Progenitor cell of endocrine pancreas (in vitro differentiated cells): ENCODE measurements at places on chromosomes 2 and 18.

DNA sequence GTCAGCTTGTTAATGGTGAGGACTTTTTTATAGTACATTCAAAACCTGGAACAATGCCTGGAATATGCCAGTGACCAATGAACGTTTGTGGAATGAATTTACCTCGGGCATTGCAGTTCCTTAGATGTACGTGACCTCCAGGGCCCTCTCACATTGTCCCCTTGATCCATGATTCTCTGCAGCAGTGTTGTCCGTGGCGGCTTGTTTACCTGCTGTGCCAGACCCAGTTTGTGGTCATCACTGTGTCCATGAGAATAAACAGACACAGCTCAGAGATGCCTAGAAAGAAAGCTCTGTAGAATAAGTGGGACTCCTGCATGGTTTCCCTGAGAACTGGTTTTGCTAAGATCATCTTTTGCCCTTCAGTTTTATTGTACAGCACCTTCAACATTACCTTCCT lies 1132.2 kb downstream of the DPP10 start:
- no peak for DNase-seq
- H3K27me3 ChIP-seq: no peaks in the 10 kb centered on the region

GRCh38 chr2:205193836-205194228 lies 488.5 kb upstream of the NRP2 start:
- H3K4me1 ChIP-seq: peaks cover 6% of the 10 kb centered on the region
- no peak for DNase-seq
- no peaks in the 10 kb centered on the region for H3K27me3 ChIP-seq

DNA sequence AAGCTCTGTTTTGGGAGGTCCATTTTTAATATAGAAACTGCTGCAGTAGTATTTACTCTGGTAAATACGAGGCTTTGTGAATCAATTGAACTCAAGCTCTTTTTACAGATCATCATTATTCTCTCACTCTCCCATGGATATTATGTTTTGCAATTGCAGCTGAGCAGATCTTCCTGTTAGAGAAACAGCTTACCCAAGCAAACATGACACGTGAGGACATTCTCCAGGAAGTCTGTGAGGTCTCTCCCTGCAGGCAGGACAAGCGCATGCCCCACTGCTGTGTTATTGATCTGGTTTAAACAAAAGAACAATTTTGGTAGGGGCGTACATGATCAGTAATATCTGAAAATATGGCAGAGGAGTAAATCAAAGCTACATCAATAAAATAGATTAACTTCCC lies 72.1 kb downstream of the COL6A3 start:
- H3K27ac ChIP-seq: no peak overlapping the region
- no peaks in the 10 kb centered on the region for H3K4me1 ChIP-seq
- no peak overlapping the region for H3K4me3 ChIP-seq
- H3K27me3 ChIP-seq: peaks cover 18% of the 10 kb centered on the region
- H3K36me3 ChIP-seq: no peaks in the 10 kb centered on the region
- no peak for DNase-seq

- H3K4me3 ChIP-seq: no peak overlapping the region
- peak overlapping the region; percentile 87 for H3K27ac ChIP-seq
- no peak for DNase-seq
- no peaks in the 10 kb centered on the region for H3K36me3 ChIP-seq
- peaks cover 60% of the 10 kb centered on the region for H3K4me1 ChIP-seq
Observed at GRCh38 chr2:215835657-215836056, 177.7 kb downstream of the MREG start.

GRCh38 chr2:234304950-234305349 lies 191.9 kb downstream of the ARL4C start:
- peaks cover 12% of the 10 kb centered on the region for H3K4me1 ChIP-seq
- no peak overlapping the region for H3K27ac ChIP-seq
- no peak for DNase-seq

- H3K4me3 ChIP-seq: no peak overlapping the region
- no peaks in the 10 kb centered on the region for H3K4me1 ChIP-seq
- no peak for DNase-seq
- no peaks in the 10 kb centered on the region for H3K27me3 ChIP-seq
Observed at GRCh38 chr18:66819235-66819634, 215.3 kb upstream of the CDH19 start.

DNA sequence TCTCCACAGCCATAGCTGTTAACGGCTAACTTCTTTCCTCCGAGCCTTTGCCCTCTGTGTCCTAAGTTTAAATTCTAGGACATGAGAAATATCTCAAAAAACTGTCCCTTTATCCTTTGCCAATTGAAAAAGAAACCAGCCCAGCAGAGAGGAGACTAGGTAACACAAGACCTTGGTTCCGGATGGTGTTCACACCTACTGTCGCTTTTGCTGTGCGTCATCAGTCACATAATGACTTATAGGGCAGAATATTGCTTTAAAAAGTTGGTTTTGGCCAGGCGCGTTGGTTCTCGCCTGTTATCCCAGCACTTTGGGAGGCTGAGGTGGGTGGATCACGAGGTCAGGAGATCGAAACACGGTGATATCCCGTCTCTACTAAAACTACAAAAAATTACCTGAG lies 66.2 kb downstream of the SP3 start:
- no peaks in the 10 kb centered on the region for H3K4me1 ChIP-seq
- no peak for DNase-seq

- peak overlapping the region; percentile 91 for H3K27ac ChIP-seq
- H3K4me1 ChIP-seq: peaks cover 36% of the 10 kb centered on the region
- H3K27me3 ChIP-seq: no peaks in the 10 kb centered on the region
- no peak overlapping the region for H3K4me3 ChIP-seq
- peaks cover 3% of the 10 kb centered on the region for H3K36me3 ChIP-seq
Observed at GRCh38 chr2:215624423-215624829, 188.6 kb upstream of the FN1 start.

DNA sequence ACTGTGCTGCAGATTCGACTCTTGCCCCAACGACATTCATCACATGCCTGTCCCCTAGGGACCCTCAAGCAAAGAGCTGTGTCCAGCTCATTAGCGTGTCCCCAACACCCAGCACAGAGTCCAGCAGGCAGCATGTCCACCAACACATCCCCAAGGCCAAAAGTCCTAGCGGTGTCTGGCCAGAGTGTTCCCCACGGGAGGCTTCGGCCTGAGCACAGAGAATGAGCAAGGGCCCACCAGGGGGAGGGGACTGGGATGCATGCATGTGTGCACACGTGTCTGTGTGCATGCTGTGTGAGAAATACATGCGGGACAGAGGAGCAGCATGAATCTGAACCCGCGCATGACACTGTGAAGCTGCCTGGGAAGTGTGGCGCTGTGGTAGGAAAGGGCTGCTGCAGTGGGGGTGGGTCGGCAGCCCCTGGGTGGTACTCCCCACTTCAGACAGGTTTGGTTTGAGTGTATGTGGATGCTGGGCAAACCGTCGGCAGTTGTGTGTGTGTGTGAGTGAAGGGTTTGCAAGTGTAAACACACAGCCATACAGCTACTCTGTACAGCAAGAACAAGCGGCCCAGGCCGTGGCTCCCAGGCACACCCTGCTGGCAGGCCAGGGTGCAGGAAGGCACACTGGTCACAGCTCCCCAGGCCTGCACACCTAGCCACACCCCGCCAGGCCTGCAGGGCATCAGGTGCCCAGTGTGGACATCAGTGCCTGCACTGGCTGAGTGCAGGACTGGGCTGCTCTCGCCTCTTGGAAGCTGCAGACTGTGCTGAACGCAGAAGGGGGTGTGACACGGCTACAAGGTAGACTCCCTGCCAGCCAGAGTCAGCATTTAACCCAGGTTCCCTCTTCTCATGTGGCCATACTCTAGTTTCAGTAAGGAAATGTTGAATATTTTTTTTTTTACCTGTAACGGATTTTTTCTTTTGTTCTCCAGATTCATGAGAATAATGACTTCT lies 19.5 kb upstream of the HES6 start:
- DNase-seq: no peak
- peaks cover 17% of the 10 kb centered on the region for H3K36me3 ChIP-seq
- H3K4me1 ChIP-seq: peaks cover 9% of the 10 kb centered on the region
- H3K4me3 ChIP-seq: no peak overlapping the region
- H3K27me3 ChIP-seq: no peaks in the 10 kb centered on the region
- no peak overlapping the region for H3K27ac ChIP-seq

DNA sequence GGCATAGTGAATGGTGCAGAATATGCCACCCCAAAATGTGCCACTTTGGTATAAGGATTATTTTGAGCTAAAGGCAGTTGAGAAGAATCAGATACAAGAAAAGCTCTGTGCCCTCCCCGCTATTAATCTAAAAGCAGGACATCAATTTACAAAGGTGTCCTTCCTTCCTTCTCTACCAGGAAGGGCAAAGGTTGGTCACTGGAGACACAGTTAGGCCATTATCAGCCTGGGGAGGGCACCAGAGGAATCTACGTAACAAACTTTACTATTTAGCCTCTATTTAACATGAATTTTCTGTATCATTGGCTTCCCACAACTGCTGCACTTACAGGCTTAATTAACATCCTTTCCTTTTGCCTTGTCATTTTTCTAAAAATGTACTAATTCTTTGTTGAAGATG lies 52.6 kb downstream of the MEP1B start:
- H3K36me3 ChIP-seq: no peaks in the 10 kb centered on the region
- H3K4me1 ChIP-seq: no peaks in the 10 kb centered on the region
- H3K4me3 ChIP-seq: no peak overlapping the region
- no peak for DNase-seq
- H3K27me3 ChIP-seq: no peaks in the 10 kb centered on the region

DNA sequence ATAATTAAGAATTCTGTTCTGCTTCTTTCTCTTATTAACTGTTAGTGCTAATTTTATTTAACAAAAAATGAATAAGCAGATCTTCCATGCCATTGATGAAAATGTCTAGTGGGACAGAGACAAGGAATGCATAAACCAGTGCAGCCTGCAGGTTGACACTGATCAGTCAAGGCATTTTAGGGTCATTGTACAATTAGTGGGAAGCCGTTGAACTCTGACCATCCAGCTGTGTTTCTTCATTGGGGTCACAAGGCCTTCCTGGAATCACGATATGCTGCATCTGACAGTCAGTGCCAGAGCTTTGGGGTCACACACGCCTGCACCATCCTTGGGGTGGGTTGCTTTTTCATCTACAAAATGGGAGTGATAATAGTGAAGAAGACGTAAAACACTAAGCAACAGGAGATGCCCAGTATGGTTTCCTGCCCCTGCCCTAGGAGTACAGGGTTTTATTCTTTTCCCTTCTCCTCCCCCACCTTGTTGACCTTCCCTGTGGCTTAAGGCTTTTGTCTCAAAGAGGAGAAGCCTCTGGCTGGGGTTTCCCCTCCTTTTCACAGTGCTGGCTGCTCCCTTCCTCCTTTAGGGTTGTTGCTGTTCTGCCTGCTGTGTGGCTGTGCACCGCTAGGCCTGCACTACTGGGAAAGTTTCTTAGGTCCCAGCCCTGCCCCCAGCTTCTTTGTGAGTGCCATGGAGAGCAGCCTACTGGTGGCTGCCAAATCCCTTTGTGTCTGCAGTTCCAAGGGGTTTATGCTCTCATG lies 245.6 kb downstream of the TPGS2 start:
- no peak for DNase-seq
- H3K36me3 ChIP-seq: no peaks in the 10 kb centered on the region
- peaks cover 7% of the 10 kb centered on the region for H3K4me1 ChIP-seq
- no peaks in the 10 kb centered on the region for H3K27me3 ChIP-seq

GRCh38 chr2:31522786-31523185 lies 58.0 kb downstream of the SRD5A2 start:
- DNase-seq: no peak
- H3K36me3 ChIP-seq: no peaks in the 10 kb centered on the region
- H3K4me3 ChIP-seq: no peak overlapping the region
- H3K4me1 ChIP-seq: peaks cover 4% of the 10 kb centered on the region
- peaks cover 6% of the 10 kb centered on the region for H3K27me3 ChIP-seq

- H3K27me3 ChIP-seq: no peaks in the 10 kb centered on the region
- DNase-seq: peak; percentile 29
- H3K36me3 ChIP-seq: no peaks in the 10 kb centered on the region
- H3K4me3 ChIP-seq: no peak overlapping the region
- no peak overlapping the region for H3K27ac ChIP-seq
- no peaks in the 10 kb centered on the region for H3K4me1 ChIP-seq
Observed at GRCh38 chr18:74040459-74041332, 106.9 kb downstream of the FBXO15 start.

GRCh38 chr2:236051806-236052205 lies 116.4 kb downstream of the GBX2 start:
- no peak overlapping the region for H3K4me3 ChIP-seq
- H3K27ac ChIP-seq: no peak overlapping the region
- peaks cover 32% of the 10 kb centered on the region for H3K27me3 ChIP-seq
- H3K4me1 ChIP-seq: peaks cover 20% of the 10 kb centered on the region
- H3K36me3 ChIP-seq: peaks cover 18% of the 10 kb centered on the region

- H3K4me1 ChIP-seq: no peaks in the 10 kb centered on the region
- H3K27me3 ChIP-seq: peaks cover 3% of the 10 kb centered on the region
- H3K27ac ChIP-seq: no peak overlapping the region
- H3K4me3 ChIP-seq: no peak overlapping the region
Observed at GRCh38 chr18:23186781-23187180, 51.5 kb downstream of the CABLES1 start.

- no peaks in the 10 kb centered on the region for H3K36me3 ChIP-seq
- no peak for DNase-seq
- no peak overlapping the region for H3K4me3 ChIP-seq
- no peak overlapping the region for H3K27ac ChIP-seq
Observed at GRCh38 chr2:210620456-210620855, 64.1 kb downstream of the CPS1 start.

DNA sequence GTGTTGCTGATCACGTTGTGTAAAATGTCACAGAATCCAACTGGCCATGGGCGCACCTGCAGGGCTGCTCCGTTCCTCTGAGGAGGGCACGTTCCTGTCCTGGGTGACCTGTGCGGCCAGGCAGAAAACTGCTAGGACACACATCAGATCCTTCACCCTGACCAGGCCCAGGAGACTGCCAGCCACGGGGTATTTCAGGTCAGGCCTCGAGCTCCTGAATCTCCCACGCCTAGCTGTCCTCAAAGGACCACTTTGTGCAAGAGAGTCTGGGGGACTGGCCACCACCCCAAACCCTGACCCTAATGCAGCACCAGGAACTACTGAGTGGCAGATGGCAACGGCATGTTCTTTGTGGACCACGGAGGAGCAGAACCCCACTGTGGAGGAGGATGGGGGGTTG lies 11.1 kb downstream of the PRLH start:
- no peaks in the 10 kb centered on the region for H3K27me3 ChIP-seq
- peaks cover 10% of the 10 kb centered on the region for H3K36me3 ChIP-seq
- H3K4me1 ChIP-seq: peaks cover 1% of the 10 kb centered on the region
- no peak overlapping the region for H3K4me3 ChIP-seq
- H3K27ac ChIP-seq: no peak overlapping the region
- no peak for DNase-seq

- no peaks in the 10 kb centered on the region for H3K36me3 ChIP-seq
- H3K27ac ChIP-seq: no peak overlapping the region
Observed at GRCh38 chr2:234147335-234147861, 96.9 kb downstream of the SPP2 start.

DNA sequence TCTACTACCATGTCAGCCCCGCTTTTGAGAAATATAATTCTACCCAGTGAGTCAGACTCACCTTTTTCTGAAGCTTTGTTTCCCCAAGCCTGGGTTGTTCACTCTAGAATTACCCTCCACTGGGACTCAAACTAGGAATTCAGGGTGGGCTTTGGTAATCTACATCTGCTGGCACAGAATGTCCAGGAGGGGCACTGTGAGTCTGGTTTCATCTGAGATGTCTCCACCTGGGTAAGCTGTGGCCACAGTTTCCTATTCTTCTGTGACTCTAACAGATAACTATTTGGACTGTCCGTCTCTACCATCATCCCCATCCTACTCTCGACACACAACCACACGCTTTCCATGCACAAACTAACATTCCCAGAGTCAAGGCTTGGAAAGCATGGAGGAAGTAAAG lies 457.2 kb downstream of the STK39 start:
- H3K27me3 ChIP-seq: no peaks in the 10 kb centered on the region
- peaks cover 6% of the 10 kb centered on the region for H3K36me3 ChIP-seq
- no peak overlapping the region for H3K4me3 ChIP-seq
